ENCODE measurements at places on chromosomes 1 and 21.

- no peak for DNase-seq
Observed at GRCh38 chr1:69791311-69791710, 223.6 kb downstream of the LRRC7 start.

GRCh38 chr1:32878183-32878582, 7.5 kb upstream of the FNDC5 start:
- DNase-seq: no peak

GRCh38 chr21:27954543-27955165, 987.8 kb upstream of the ADAMTS5 start:
- DNase-seq: peak; percentile 55

DNA sequence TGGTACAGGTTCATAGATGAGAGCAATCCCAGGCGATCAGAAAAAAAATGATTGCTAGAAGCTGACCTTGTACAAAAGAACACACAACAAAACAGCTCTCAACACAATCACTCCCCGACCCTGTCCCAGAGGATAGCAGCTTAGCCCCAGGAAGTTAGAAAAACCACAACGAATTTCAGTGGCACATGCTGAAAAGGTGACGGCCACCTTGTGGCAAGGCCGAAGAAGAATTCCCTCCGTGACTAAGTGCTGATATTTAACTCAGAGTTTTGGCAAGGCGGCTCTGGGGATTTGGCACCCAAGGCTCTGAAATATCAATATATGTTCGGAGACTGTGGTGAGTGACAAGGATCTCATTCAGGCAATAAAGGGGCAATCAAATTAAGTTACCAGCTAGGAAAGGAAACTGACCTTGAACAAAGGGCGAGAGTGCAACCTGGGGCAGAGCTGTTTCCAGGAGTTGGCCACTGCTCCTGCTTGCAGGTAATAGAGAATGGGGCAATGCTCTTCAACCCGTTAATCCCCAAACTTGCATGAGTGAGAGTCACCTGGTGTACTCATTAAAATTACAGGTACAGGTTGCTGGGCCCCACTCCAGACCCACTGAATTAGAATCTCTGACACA, 96.2 kb downstream of the BEND5 start:
- DNase-seq: no peak

- no peak for DNase-seq
Observed at GRCh38 chr1:12372761-12373160, 142.9 kb downstream of the VPS13D start.

DNA sequence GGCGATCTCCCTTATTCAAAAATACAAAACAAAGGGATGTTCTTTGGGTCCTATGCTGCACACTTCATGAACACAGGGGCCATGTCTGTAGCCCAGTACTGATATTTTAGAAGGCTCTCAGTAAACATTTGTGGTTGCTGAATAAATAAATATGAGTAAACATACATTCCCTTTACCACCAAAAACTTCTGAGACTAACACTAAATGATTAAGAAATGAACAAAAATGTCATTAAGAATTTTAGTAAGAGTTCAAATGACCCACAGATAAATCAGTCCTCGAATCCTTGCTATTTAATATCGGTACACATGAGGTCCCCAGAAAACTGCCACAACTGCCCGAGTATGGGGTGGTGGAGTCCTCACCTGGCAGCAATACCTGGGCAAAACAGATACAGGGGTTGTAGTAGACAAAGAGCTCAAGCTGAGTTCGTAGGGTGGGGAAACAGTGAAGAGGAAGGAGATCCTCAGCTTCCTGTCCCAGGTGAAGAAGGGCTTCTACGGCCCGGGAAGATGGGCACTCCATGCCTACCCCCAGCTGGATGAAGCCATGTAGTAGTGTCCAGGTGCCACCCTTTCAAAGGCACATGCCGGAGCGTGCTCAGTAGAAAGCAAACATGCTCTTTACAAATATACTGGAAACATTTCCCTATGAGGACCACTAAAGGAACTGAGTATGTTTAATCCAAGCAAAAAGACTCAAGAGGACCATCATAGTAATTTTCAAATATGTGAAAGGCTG, 72.6 kb upstream of the ARHGAP29 start:
- no peak for DNase-seq

GRCh38 chr21:45574081-45574501, 31.9 kb upstream of the SLC19A1 start:
- no peak for DNase-seq

- DNase-seq: no peak
Observed at GRCh38 chr1:32184650-32185049, 5.2 kb downstream of the TXLNA start.

- no peak for DNase-seq
Observed at GRCh38 chr1:6477039-6477820, 11.3 kb upstream of the TNFRSF25 start.

GRCh38 chr1:230569201-230569600, 73.1 kb upstream of the COG2 start:
- DNase-seq: no peak

GRCh38 chr1:93448292-93448982, 519 bp downstream of the FNBP1L start:
- no peak for DNase-seq

GRCh38 chr1:24659993-24660665, 17.0 kb downstream of the SRRM1 start:
- no peak for DNase-seq

GRCh38 chr21:18460979-18461378, 57.4 kb upstream of the TMPRSS15 start:
- no peak for DNase-seq

DNA sequence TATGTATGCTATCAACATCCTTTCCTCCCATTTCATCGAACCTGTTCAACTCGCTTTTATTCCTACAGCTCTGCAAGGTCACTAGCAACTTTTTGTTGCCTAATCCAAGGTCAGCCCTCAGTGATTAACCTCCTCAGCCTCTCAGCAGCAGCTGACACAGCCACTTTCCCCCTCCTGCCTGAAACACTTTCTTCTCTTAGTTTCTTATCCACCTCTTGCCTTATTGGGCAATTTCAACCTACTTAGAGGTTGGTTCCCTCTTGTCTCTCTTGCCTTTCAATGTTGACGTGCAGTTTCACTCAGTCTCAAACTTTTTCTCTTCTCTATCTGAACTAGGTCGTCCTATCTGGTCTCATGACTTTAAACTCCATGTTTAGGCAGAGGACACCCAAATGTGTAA, 156.3 kb downstream of the C1orf94 start:
- DNase-seq: no peak

GRCh38 chr1:30273456-30273855, 449.9 kb downstream of the MATN1 start:
- no peak for DNase-seq

Data from astrocyte of the cerebellum (primary cell).